ENCODE measurements at places on chromosomes 3 and 15.

GRCh38 chr3:52283306-52283705 is 4.3 kb upstream of the GLYCTK start:
- no peak for DNase-seq

DNA sequence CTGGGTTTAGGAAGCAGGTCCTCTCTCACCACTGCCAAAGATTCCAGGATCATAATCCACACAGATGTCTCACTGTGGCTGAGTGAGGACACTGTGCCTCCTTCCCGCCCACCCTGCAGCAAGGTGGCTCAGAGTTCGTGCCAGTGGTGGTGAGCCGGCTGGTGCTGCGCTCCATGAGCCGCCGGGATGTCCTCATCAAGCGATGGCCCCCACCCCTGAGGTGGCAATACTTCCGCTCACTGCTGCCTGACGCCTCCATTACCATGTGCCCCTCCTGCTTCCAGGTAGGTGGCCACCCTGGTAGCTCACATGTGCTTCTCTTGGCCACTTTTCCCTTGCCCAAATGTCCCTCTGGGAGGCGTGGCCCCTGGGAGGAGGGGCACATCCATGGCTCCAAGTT is 9.0 kb upstream of the RHO start:
- no peak for DNase-seq

GRCh38 chr15:98063871-98064270 is 103.4 kb downstream of the ARRDC4 start:
- DNase-seq = no peak

DNA sequence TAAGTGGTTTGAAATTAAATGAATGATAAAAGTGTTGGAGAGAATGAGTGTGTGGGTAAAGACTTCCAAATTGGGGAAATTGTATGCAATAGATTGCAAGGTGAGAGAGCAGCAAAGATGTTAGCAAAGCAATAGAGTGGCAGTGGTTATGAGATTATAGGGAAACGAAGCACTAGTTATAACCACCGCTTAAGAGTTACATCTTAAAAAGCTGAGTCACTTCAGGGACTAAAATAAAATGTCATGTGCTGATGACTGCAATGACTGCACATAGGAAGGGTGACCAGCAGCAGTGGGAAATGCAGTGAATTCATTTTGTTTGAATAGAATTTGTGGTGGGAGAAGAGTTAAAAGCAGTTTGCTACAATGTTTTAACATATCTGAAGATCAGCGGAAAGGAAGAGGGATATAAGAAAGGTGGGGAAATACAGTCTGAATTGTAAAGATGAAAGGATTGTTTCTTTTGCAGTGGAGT is 127.3 kb downstream of the RAP2B start:
- no peak for DNase-seq

GRCh38 chr3:138351151-138351550 is 2.8 kb downstream of the MRAS start:
- no peak for DNase-seq

DNA sequence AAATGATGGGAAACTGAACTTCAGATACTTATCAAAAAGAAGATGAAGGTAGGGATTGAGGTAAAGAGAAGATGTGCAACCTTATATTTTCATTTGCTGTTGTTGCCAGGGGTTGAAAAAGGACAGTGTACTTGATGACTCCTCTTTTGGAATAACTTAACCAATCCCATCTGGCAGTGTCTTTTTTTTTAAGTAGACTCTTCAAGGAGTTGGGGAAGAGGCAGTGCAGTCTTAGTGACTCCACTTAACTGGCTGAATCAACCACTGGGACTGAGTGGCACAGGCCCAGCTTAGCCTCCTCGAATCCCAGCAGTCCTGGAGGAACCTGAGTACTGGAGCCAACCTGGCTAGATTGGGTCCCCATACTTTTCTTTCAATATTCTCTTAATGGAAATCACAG is 27.3 kb upstream of the FILIP1L start:
- no peak for DNase-seq

DNA sequence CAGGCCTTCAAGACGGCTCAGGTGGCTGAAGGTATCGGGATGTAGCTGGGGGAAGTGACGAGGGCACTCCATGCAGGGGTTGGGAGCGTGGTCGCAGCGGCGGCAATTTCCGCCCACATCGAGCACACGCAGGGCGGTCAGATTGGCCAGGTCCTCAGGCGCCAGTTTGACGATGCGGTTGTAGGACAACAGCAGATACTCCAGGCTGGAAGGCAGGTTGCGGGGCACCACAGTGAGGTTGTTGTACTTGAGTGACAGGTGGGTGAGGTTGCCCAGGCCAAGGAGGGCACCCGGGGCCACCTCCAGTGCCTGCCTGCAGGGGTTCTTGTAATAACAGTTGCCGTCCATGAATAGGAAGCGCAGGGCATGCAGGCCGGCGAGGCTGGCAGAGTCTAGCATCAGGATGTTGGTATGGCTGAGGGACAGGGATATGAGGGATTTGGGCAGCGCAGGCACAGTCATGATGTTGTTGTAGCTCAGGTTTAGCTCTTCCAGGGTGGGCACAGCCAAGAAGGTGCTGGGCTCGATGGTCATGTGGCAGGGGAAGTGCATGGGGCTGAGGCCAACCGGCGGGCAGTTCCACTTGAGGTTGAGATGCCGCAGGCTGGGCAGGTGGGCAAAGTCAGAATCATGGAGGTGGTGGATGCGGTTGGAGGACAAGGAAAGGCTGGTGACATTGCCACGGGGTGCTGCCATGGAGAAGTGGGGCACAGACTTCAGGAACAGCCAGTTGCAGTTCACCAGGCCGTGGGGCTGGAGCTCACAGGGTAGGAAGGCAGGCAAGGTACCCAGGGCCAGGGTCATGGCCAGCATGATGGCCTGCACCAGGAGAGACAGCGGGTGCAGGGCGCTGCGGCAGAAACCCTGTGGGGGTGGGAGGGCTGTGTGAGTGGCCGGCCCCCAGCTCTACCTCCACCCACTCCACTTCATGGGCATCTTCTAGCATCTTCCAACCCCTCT is 1.7 kb downstream of the TLR9 start:
- DNase-seq = no peak

- DNase-seq = no peak
These were observed 125.4 kb upstream of the RAD18 start for GRCh38 chr3:9088441-9089353.

- DNase-seq = no peak
These were observed 665.0 kb upstream of the CBLB start for GRCh38 chr3:106533788-106534160.

DNA sequence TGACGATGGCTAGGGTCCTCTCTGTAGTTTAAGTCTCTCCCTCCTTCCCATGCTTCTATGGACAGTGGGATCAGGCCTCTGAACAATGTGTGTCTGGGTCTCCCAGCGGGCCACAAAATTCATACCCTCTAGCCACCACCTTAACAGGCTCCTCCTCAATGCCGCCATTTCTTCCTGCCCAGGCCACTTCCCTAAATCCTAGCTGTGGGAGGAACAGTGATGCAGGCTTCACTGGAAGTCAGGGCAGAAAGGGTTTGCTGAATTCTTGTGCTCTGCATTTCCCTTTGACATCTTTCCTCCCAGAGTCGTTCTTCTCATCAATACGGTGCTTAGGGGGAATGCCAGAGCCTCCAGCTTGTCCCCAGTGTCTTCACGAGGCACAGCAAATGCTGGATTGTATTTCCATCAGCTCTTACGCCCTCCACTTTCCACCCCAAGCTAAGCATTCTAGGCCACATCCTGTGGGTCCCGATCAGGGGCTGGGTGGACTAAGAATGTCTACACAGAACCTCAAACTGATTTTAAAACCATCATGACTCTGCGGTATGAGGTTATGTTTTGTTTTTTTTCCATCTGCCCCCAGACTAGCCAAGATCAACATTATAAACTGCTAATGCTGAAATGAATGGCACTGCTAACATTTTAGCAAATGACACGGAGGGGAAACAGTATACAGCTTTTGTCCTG is 11.9 kb upstream of the LDHAL6B start:
- no peak for DNase-seq

DNA sequence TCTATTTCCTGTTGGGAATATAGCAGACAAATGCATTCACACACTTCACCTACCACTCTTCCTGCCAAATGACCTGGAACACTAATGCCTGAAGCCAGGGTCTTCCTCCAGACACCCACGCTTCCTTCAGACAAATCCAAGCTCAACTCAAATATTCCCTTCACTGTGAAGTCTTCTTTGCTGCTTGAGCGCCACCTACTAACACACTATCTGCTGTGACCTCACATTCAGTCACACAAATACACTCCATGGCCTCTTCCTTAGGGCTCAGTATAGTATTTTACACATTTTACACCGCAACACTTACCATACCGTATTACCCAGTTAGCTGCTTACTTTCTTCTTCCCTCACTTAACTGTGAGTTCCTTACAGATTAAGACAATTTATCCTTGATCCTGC is 149.4 kb downstream of the SHOX2 start:
- no peak for DNase-seq

GRCh38 chr15:89429023-89429422 is 67.4 kb downstream of the RHCG start:
- no peak for DNase-seq

- DNase-seq = no peak
These were observed 604.1 kb downstream of the EDEM1 start for GRCh38 chr3:5791558-5791957.

GRCh38 chr3:109553591-109554371 is 216.4 kb upstream of the DPPA4 start:
- DNase-seq = no peak

DNA sequence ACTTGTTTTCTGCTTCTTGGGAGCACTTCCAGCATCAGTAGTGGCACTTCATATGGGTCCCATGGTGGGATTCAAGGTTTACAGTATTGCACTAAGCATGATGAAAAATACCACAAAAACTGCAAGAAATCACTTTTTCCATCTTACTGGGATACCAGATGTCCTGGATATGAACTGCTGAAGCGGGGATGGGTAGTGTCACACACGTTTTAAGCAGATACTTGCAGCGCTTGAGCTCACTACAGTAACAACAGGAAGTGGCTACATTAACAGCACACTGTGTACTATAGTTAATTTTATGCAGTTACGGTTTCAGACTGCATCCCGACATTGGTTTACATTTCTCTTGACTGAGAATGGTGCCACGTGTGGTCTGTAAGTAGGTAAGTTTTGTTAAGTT is 3.5 kb upstream of the ISG20 start:
- DNase-seq = no peak

DNA sequence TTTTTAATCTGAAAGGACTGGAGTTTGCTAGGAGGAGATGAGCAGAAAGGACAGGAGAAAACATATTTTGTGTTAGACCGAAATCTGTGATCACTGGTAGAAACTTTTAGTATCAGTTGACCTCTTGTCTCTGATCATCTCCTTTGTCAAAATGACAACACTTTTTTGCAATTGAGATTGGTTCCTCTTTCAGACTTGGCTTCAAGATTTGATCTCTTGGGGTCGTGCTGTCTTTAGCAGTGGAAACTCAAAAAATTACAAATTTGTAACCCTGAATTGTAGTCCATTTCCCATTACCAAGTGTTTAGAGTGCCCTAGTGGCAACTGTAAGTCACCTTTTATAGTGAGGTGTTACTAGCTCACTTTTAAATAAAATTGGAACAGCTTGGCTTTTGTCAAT is 107.4 kb downstream of the KLHL25 start:
- no peak for DNase-seq

DNA sequence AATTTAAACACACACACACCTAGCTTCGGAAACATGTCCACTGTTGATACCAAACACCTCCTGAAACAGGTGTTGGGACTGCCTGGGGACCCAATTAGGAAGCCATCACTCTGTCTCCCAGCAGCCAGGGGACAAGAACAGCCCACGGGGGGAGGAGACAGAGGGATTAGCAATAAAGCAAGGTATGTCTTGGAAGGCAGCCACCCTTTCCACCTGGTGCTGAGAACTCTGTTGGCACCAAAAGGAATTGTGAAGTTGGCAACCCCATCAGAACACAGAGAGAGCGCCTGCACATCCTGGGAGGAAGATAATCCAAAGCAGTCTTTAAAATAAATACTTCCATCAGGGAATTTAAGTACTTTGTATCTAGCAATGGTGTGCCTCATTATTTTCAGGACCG is 111.0 kb downstream of the ADAMTS17 start:
- no peak for DNase-seq

DNA sequence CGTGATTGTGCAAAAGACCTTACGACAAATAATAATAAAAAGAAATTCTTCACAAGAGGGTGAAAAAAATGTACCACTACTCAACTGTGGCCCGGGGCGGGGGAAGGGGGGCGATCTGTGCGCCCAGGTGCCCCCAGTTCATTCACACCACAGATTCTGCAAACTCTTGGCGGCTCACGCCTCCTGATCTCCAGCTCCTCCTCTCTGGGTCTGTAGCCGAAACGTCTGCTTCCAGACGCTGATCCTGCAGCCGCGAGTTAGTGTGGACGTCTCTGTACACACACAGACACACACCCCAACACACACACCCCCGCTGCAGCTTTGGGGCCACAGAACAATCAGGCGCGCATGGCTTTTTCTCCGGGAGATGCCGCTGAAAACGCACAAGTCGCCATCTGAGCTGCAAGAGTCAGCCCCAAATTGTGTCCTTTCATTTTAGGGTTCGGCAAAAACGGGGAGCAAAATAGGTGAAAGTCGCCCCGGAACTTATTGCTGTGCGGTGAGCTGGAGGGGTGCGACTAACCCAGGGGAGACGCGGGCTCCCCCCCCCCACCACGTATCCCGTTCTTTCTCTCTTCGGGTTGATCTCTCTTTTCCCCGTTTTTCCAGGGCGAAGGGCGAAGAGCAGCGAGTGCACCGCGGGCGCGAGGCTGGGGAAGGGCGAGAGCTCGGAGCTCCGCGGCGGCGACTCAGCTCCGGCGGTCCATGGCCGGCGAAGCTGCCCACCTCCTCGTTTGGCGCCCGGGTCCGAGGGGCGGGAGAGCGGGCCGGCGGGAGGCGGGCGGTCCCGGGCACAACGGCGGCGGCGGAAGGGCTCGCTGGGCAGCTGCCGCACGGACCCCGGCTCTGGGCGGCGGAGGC is 505 bp upstream of the WNT5A start:
- DNase-seq = no peak

GRCh38 chr15:74383695-74384565 is 16.5 kb upstream of the CYP11A1 start:
- no peak for DNase-seq

DNA sequence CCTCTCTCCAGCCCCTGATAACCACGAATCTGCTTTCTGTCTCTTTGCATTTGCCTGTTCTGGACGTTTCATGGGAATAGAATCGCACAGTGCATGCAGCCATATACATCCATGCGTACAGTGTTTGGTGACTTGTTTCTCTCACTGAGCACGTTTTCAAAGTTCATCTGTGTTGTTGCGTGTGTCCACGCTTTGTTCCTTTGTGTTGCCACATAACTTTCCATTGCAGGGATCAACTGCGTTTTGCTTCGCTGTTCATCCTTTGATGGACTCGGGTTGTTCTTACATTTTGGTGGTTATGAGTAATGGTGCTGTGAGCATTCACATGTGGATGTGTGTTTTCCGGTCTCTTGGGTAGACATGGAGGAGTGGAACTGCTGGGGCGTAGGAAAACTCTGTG is 56.4 kb upstream of the TAMM41 start:
- DNase-seq = no peak

DNA sequence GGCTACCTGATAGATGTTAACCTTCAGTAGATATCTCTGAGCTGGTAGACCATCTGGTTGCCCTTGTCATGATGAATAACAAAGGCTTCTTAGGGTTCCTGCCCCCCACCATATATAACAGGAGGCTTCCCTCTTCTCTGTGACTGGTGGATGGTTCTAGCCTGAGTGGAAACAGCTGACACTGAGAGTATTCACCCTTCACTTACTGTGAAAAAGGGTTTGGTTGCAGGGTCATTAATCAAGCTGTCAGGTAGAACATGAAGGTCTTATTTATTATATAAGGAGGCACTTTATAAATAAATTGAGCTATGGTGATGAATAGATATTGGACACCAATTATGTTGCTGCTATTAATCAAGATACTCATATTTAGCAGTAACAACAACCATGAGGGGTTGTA is 58.6 kb downstream of the CACNA2D3 start:
- no peak for DNase-seq

All from NCI-H187 treated with DMSO at 0.1 percent for 48 hours (cell line).